ENCODE measurements at places on chromosomes 7 and 10.

DNA sequence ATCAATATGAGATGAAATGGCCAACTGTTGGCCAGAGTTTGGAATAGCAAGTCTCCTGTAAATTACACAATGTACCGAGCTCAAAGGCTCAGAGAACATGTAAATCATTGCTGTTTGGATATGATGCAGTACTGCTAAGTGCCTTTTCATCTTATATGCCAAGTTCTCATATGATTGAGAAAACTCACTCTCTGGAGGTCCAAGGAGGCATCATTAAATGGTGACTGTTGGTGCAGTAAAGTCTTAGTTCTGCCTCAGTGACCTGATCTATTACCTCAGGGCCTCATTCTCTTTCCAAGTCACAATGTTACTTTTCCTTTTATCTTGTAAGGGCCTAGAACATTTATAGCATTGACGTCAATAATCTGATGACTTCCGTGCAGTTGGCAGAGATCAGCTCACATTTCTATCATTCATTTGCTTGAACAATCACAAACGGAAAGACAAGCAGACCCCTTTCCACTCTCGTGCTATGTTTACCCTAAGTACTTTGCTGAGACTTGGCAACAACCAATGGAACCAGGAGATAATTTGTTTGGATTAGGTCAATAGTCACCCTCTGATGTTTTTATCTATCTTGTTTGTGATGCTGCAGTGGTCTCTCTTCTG, 32.6 kb upstream of the PDK4 start:
- DNase-seq = peak; percentile 8

DNA sequence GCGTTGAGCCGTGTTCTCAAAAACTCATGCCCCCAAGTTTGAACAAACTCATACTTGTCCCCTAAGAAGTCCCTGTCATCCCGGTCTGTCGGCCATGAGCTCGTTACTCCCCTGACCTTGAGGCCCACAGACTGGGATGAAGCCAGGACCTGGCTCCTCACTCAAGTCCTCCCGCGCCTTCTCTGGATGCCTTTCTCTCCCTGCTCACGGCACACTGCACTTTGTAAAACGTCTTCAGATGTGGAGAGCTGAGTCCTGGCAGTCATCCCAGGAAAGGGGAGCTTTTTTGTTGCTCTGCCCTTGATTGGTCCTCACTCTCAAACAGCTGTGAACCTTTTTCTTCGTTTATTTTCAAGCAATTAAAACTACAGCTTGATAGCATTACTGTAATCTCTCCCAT, 110.8 kb downstream of the JAZF1 start:
- peak; percentile 88 for DNase-seq

- DNase-seq = no peak
Observed at GRCh38 chr10:129793479-129793878, 170.6 kb downstream of the EBF3 start.

- DNase-seq = no peak
Observed at GRCh38 chr10:72068901-72069446, 19.4 kb downstream of the SPOCK2 start.

GRCh38 chr7:84060760-84061261, 133.8 kb downstream of the SEMA3A start:
- DNase-seq = peak; percentile 58

GRCh38 chr7:77904252-77904651, 105.7 kb downstream of the PHTF2 start:
- DNase-seq = peak; percentile 8

GRCh38 chr7:32447218-32447617, 43.0 kb downstream of the LSM5 start:
- no peak for DNase-seq

- peak; percentile 76 for DNase-seq
Observed at GRCh38 chr10:72812753-72813430, 80.6 kb upstream of the OIT3 start.

GRCh38 chr7:53602817-53603418, 567.5 kb downstream of the POM121L12 start:
- no peak for DNase-seq

- DNase-seq = no peak
Observed at GRCh38 chr7:85659364-85659763, 472.5 kb upstream of the SEMA3D start.

DNA sequence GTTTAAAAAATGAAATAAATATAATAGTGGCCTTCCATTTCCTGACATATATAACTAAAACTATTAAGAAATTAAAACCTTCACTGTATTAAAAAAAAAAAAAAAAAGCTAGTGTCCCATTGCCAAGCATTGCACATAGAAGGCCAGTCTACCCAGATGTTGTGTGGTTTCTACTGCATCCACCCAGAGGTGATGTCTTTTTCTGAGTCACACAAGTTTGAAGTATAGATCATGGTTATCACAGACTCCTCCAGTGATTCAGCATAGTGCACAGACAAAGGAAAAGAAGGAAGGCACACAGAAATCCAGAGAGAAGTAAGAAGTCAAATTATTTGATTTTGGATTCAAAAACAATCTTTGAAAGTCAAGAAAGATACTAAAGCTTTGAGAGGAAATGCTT, 429.0 kb downstream of the ETV1 start:
- DNase-seq = peak; percentile 70

DNA sequence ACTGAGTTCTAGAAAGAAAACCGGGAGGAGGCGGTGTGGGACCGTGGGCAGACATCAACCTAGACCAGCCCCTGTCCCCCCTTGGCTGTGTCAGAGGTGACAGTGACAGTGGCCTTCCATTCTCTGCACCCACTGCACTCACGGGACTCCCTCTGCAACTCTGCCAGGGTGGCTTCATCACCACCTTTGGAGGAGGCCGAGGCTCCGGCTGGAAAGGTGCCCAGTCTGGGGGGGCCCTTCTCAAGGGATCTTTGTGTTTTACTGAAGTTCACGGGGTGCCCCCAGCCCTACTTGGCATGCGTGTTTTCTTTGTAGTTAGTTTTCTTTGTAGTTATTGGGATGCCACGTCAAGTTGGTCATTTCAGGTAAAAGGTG, 417.6 kb downstream of the DNAJB6 start:
- no peak for DNase-seq

DNA sequence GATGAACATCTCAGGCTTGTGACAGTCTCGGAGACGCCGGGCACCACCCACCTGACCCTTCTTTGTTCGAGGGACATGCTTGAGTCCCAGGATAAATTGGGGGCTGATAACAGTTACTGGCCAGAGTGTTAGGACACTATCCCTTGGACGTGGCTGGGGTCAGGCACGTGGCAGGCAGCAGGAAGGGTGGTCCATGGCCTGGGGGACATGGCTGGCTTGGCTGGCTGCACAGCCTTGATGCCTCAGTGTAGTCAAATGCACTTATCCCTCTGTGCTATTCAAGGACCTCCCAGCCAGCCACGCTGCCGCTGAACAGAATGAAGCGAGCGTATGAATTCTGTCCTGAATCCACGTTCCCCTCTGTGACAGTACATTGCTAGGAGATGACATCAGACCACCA, 662.0 kb upstream of the FOXK1 start:
- no peak for DNase-seq

- peak; percentile 67 for DNase-seq
Observed at GRCh38 chr10:48655411-48656240, 29.0 kb upstream of the WDFY4 start.

- DNase-seq = no peak
Observed at GRCh38 chr10:113420057-113420732, 132.7 kb upstream of the HABP2 start.

- DNase-seq = no peak
Observed at GRCh38 chr10:17123961-17124360, 5.7 kb downstream of the CUBN start.

DNA sequence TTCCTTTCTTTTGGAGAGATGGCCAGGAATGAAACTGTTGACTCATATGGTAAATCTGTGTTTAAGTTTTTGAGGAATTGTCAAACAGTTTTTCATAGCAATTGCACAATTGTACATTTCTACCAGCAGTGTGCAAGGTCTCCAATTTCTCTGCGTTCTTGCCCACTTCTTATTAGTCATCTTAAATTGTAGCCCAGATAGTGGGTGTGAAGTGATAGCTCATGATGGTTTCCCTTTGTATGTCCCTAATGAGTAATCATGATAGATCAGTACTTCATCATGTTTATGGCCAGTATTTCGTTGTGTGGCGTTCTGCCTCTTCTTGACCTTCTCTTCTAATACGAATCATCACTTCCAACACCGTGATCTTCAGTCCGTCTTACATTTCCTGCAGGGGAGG, 136.3 kb downstream of the DOCK1 start:
- DNase-seq = peak; percentile 93

GRCh38 chr7:129771928-129772479, 160.5 kb downstream of the NRF1 start:
- DNase-seq = no peak

GRCh38 chr7:123460616-123461015, 73.8 kb downstream of the IQUB start:
- DNase-seq = peak; percentile 80

DNA sequence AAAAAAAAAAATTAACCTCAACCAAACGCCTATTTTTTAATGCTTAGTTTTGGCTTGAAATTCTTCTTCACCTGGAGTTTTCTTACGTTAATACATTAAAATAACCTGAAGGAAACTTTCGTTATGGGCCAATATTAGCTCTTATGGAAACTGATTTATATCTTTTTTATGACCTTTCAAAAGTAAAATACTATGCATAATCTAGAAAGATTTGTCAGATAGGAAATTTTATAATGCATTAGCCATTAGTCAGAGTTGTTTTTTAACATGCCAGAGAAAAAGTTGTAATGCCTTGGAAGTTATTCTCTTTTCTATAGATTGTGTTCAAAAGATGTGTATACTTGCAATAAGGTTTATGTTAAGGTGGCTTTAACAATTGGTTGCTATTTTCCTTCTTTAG, 34.3 kb upstream of the ARL4A start:
- DNase-seq = no peak

- no peak for DNase-seq
Observed at GRCh38 chr7:69638674-69639073, 40.4 kb downstream of the AUTS2 start.

DNA sequence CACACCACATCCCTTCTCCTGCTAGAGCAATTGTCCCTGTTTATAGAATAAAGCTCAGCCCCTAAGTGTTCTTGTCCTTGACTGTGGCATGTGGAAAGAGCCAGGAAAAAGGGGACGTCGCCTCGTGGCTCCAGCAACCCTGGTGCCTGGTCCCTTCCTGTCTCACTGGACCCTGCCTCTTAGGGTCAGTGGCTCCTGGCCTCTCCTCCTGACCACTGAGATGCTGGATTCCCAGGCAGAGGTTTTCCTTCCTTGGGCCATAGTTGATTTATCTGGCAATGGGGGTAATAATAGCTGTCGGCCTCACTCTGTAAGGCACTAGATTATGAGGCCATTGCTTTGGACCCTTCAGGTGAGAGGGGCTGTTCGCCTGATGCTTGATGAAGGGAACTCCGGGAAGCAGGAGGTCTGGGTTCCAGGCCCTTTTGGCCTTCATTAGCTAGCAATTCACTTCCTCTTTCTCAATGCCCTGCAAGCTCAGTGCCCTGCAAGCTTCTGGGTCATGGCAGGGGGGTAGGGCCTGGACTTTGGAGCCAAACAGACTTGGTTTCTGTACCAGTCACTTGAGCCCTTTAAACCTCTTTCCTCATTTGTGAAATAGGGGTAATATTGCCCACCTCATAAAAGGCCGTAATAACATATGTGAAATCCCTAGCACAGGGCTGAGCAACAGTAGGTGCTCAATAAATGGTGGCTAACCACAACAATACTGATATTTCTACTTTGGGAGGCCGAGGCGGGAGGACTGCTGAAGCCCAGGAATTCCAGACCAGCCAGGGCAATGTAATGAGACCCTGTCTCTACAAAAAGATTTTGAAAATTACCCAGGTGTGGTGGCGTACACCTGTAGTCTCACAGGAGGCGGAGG, 1.1 kb downstream of the ASL start:
- DNase-seq = no peak

GRCh38 chr10:103923502-103923901, 5.5 kb upstream of the STN1 start:
- no peak for DNase-seq

DNA sequence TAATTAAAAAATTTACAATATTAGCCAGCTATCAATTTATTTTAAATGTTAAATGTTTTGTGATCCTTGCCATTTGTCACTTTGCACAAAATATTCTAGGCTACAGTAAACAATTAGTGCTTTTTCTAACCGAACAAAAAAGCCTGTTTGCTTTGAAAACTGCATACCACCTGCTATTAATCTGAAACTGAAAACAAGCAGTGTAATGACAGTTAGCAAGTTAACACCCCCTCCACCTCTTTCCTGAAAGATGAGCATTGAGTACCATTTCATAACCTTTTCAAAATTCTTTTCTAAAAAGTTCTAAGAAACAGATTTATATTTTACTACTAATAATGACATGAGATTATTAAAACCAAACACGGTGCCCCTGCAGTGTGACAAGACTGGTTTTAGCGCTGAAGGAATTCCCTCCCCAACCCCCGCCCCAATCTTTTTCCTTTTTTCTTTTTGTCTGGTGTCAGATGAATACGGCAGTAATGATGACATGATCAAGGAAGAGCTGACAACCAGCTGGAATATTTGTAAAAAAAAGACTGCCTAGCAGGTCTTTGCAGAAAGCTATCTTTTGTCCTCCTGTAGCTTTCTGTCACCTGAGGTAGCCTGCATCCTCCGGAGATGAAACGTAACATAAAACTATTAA, 175.6 kb downstream of the CHCHD3 start:
- DNase-seq = no peak

DNA sequence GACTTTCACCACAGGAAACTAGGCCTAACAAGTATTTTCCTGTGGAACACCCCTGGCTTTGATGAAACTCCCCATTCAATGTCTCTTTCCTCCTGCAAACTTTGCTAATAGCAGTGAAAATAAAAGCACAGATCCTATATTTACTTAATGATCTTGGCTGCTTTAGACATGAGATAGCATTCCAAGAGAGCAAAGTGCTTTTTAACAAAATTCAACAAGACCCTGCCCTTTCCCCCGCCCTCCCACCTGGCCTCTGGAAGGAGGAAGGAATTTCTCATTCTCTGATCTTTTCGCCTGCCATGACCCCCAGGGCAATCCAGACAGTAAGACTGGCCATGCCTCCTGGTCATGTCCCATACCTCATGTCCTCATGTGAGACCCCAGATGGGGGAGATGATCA, 185.7 kb downstream of the KCNMA1 start:
- DNase-seq = no peak

GRCh38 chr7:47734949-47735291, 153.0 kb upstream of the TNS3 start:
- DNase-seq = no peak

GRCh38 chr7:25968205-25968993, 183.6 kb upstream of the NFE2L3 start:
- no peak for DNase-seq

GRCh38 chr10:80685355-80685754, 147.7 kb downstream of the SH2D4B start:
- no peak for DNase-seq

GRCh38 chr7:83931968-83932367, 262.6 kb downstream of the SEMA3A start:
- DNase-seq = no peak

- no peak for DNase-seq
Observed at GRCh38 chr7:18401757-18402156, 93.8 kb upstream of the HDAC9 start.

- no peak for DNase-seq
Observed at GRCh38 chr10:12405342-12406320, 56.3 kb downstream of the CAMK1D start.
